ENCODE measurements at places on chromosomes 4 and X.
A peak's percentile ranks its signal among the peaks of the same experiment; 100 is the strongest.

GRCh38 chrX:55240788-55241340, 20.7 kb downstream of the PAGE5 start:
- no peak for DNase-seq

GRCh38 chr4:150389896-150390530, 191.9 kb upstream of the MAB21L2 start:
- no peak for DNase-seq

DNA sequence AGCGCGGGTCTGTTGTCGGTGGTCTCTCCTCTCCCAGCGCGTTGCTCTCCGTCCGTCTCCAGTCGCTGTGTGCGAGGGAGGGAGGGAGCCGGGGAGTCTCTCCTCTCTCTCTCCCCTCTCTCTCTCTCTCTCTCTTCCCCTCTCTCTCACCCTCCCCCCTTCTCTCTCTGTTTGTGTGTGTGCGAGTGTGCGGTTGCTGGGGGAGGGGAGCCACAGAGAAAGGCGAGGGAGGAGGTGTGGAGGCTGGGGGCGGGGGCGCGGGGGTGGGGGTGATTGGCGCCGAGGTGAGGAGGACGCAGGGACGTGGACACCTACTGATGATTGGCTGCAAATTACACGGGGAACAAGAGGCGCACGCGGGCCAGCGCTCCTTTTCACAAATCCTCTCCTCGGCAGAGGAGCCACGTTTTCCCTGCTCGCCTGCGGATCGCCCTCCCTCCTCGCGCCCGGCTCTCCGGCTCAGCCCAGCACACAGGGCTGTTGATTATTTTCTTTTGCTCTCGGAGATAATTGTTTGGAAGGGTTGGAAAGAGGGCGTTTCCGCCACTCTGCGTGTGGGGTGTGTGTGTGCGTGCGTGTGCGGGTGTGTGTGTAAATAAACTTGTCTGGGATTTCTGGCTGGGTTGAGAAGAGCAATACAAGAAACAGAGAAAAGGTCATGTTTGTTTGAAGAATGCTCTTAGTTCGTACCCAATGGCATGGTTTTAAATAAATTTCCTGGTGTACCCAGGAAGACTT, at the start of gene CXXC4:
Gene CXXC4, minus strand, starts transcription at position 73 of the 738 bp plus-strand sequence. CDS start 3,092 bp downstream, outside the sequence.
- DNase-seq: peak; percentile 31

- no peak for DNase-seq
Observed at GRCh38 chr4:73870260-73870659, 1.1 kb downstream of the CXCL1 start.

- no peak for DNase-seq
Observed at GRCh38 chr4:132108784-132109183, 1040.3 kb upstream of the PCDH10 start.

DNA sequence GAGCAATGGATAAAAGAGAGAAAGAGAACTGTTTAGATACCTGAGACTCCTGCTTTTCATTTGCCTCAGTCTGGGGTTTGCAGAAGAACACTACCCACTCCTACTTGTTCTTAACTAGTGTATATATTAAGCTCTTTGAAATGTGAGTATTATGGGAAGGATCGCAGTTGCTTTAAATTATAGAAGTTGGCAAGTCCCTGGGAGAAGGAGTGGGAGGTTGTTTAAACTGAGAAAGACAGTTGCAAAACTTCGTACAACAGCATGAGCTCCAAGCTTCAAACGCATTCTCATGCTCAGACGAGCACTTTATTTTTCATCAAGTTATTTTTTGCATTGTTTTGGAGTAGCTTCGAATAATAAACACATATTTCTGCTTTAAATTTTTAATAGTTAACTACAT, 88.1 kb upstream of the C1QTNF7 start:
- DNase-seq: no peak

DNA sequence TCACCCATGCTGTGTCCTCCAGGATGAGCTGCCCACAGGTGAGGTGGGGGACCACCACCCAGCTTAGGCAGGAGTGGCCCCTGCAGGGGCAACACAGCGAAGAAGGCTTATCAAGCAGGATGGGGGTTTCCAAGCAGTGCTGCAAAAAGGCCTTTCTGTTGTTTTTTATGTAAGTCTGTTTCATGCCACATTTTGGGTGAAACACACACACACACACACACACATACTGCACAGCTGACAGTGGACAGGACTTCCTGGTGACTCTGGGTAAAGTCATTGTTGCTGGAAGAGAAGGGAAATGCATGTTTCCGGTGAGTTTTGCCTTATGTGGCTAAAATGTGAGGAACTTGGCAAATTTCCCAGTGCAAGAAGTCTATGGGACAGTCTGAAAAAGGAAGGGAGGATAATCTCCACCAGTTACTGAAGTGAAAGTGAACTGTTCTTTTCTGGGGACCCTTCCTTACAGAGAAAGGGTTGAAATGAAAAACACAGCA, 119.2 kb downstream of the IRF2 start:
- peak; percentile 38 for DNase-seq

GRCh38 chrX:22135994-22136684, 104.0 kb downstream of the PHEX start:
- DNase-seq: peak; percentile 40

DNA sequence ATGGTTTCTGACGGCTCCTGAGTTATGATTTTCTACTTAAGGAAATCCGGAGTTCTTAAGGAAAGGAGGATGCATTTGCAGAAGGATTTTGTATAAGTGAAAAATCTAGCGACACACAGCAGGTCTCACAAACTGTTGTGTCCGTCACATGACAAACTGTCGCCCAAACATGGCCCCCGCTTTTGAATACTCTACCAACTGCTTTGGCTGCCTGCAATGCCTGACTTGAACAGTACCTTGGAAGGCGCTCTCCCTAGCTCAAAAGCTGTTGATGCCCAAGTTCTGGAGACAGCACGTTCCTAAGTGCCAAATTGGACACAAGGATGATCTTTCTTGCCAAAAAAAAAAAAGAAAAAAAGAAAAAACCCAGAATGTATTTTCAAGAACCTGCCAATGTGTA, 103.2 kb downstream of the ENPP6 start:
- no peak for DNase-seq

DNA sequence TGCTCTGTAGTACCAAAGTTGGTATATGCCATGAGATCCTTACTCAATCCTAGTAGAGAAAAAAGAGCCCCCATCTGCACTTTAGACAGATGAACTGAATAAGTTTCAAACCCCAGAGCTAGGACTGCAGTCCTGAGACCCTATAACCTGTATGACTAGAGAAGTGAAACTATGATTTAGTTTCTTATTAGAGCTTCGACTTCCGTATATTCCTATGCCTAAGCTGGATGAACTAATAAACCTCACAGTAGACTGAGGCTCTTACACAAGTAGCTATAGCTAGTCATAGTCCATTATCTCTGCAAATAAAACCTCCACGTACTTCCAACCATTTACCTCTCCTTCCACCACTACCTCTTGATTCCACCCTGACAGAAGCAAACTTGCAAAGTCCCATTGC, 6.3 kb upstream of the OTUD4 start:
- DNase-seq: no peak

DNA sequence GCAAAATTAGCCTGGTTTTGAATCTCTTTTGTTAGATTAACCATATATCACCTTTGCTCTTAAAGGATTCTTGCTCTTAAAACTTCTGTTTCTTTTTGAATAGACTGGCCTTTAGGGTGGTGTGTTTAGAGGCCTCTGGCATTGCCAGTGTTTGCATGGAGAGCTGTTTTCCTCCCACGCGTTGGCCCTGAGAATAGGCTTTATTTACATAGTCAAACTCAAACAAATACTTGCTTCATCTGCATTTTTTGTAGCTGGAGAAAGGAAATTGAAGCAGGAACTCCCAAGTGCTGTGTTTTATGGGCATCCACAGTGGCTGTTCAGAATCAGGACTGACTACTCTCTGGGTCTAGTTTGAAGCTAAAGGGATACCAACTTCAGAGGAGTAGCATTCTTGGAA, 2.7 kb downstream of the SHROOM2 start:
- DNase-seq: no peak

DNA sequence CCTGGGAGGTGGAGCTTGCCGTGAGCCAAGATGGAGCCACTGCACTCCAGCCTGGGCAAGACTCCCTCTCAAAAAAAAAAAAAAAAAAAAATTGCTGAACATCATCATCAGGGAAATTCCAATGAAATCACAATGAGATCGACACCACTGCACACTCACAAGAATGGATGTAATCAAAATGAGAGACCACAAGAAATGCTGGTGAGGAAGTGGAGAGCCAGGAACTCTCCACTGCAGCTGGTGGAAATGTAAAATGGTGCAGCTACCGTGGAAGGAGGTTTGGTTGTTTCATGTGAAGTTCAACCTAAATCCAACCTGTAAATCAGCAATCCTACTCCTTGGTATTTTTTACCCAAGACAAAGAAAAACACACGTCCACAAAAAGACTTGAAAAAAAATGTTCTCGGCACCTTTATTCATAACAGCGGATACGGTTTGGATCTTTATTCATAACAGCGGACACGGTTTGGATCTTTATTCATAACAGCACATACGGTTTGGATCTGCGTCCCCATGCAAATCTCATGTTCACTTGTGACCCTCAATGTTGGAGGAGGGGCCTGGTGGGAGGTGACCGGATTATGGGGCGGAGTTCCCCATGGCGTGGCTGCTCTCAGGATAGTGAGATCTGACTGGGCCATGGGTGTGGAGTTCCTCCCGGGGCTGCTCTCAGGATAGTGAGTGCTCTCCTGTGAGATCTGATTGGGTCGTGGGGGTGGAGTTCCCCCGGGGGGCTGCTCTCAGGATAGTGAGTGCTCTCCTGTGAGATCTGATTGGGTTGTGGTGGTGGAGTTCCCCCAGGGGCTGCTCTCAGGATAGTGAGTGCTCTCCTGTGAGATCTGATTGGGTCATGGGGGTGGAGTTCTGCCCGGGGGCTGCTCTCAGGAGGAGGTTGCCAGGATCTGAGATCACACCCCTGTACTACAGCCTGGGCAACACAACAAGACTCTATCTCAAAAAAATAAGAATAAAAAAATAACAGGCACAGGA, 7.7 kb downstream of the GAK start:
- DNase-seq: peak; percentile 10

- no peak for DNase-seq
Observed at GRCh38 chr4:152190907-152191306, 345.0 kb downstream of the FBXW7 start.

- DNase-seq: peak; percentile 1
Observed at GRCh38 chr4:147057611-147058190, 112.0 kb upstream of the TTC29 start.

GRCh38 chr4:93355411-93355810, 473.1 kb upstream of the ATOH1 start:
- DNase-seq: no peak

Measured in CD4-positive, alpha-beta T cell treated with Interleukin-2 at 100 ng/mL for 4 hours (primary cell).